Activated effector memory CD4-positive, alpha-beta T cell treated with anti-CD3 and anti-CD28 coated beads, Interleukin-2, amount 50 U/mL, for 16 hours (primary cell): ENCODE measurements at places on chromosomes 13 and 19.
A peak's percentile ranks its signal among the peaks of the same experiment; 100 is the strongest.

DNA sequence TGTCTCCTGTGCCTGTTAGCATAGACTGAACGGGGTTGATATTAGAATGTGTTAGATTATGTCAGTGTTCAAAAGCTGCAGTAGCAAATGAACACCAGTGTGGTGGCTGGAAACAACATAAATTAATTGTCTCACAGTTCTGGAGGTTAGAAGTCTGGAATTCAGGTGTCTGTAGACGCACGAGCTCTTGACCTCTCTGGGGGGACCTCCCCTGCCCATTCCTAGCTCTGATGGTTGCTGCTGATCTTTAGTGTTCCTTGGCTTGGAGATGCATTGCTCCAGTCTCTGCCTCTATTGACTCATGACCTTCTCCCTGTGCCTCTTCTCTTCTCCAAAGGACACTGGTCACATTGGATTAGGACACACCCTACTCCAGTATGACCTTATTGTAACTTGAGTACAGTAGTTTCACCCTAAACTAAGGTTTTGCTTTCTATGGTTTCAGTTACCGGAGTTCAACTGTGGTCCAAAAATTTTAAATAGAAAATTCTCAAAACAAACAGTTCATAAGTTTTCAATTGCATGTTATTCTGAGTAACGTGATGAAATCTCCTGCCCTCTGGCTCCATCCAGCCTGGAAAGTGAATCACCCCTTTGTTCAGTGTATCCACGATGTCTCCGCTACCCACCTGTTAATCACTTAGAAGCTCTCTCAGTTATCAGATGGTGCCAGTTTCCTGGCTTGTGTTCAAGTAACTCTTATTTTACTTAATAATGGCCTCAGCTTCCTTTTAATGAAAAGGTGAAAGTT, 273.2 kb downstream of the MYO16 start:
- no peak for DNase-seq

GRCh38 chr13:40445557-40445990, 220.9 kb downstream of the FOXO1 start:
- DNase-seq: no peak

GRCh38 chr13:113148940-113149503, 9.4 kb upstream of the PROZ start:
- DNase-seq: peak; percentile 58

DNA sequence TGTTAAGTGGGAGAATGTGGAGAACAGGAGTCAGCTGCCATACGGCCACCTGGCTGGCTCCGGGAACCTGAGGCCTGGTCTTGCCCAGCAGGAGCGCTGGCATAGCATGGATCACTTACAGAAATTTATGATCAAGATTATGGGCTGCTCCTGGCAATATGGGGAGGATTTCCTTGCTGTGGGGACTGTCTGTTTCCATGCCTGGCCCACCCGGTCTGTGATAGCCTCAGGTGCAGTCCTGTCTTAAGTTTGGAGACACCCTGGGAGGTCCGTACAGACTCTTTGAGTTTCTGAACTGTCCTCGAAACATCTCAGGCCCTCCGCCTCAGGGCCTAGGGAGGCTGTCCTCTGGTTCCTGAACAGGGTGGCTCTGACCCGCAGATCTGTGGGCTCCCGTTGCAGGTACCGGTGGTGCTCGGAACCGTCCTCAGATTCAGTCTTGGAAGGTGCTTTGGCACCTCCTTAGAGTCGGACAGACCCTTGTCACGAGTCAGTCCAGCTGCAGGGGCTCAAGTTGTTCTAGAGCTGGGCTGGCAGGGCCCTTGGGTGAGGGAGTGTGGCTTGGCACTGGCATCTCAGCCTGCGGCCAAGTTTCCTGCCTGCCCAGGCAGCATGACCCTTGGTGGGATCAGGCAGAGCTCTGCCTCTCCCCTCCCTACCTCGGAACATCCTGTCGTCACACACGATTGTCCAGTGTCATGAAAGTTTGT, 4.9 kb downstream of the TFDP1 start:
- peak; percentile 45 for DNase-seq

DNA sequence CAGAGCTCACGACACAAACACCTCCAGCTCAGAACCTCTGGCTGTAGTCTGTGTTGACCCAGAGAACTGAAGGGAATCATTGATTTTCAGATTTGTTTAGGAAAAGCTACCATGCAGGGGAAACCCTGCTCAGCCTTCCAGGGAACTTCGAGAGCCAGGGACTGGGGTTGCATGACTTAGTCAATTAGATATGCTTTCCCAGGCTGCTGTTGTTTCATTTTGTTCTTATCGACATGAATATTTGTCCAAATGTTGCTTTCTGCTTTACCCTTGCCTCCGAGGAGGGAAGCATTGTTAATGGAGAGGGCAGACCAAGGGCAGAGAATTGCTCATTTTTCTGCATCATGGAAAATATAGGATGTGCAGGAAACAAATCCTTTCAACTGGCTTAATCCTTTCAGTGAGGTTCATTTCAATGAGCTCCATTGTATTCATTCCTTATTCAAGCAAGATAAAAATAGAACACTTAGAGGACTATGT, 82.5 kb downstream of the KLF5 start:
- DNase-seq: no peak

- peak; percentile 90 for DNase-seq
Measured at GRCh38 chr19:51158474-51159129, 16.5 kb downstream of the SIGLEC7 start.

DNA sequence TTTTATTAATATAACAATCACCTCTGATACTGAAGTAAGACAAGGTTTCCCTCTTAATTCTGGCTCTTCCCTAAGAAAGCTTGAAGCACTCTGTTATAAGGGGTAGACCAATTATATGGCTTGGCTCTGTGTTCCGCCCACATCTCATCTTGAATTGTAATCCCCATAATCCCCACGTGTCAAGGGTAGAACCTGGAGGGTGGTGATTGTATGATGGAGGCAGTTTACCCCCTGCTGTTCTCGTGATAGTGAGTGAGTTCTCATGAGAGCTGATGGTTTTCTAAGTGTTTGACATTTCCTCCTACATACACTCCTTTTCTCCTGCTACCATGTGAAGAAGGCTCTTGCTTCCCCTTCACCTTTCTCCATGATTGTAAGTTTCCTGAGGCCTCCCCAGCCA, 363.8 kb upstream of the PCDH20 start:
- DNase-seq: no peak

DNA sequence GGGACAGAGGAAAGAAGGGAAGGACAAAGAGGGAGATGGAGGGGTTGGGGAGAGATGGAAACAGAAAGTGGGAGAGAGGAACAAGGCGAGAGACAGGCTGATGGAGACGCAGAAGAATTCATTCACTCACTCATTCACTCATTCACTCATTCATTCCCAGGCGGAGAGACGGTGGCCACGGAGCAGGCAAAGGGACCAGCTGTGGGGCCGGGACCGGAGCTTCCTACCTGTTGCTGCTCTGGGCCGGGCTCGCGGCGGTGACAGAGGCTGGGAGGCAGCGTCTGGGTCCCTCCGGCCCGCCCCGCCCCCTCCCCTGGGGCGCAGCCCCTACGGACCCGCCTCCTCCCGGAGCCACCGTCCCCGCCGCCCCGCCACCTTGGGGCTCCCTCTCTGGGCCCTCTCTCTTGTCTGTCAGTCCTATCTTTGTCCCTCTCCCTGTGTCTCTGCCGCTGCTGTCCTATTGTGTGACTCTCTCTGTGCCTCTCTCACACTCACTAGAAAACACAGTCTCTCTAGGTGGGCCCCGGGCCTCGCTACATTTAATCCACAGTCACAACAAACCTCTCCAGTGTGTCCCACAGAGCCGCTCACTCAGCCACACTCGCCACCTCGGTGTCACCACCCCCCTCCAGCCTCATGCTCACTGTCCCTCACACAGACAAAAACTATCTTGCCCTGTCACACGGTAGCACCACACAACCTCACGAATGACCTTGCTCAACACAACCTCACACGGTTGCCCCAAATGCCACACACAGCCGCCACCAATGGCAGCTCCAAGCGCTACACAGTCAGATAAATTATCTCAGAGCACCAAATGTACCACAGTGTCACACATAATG, at the start of gene GNG8:
Gene GNG8 (minus strand): TSS at position 283 of the 842 bp plus-strand sequence. CDS start 1,520 bp downstream, outside the sequence.
- peak; percentile 76 for DNase-seq
